ENCODE measurements at places on chromosomes 5 and 9.

GRCh38 chr5:171474230-171474813 lies 54.9 kb downstream of the FGF18 start:
- no peak for DNase-seq

GRCh38 chr9:127903557-127904475 lies 4.4 kb upstream of the ST6GALNAC6 start:
- peak; percentile 90 for DNase-seq

DNA sequence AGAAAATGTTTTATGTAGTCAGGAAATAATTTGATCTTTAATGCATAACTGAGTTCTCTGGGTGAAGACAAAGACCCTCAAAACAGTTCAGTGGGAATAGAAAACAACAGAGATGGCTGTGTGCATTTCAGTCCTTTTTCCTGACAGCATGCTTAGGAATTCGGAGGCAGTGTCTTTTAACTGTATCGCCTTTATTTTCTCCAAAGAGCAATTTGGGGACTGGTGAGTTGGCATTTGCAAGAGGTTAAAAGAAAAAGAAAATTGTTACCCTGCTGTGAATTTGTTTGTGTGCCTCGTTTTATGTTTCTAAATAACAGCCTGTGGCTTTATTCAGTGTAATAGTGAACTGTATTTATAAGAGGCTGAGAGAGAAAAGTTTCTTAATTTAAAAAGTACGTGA lies 227.8 kb upstream of the DMAC1 start:
- no peak for DNase-seq

DNA sequence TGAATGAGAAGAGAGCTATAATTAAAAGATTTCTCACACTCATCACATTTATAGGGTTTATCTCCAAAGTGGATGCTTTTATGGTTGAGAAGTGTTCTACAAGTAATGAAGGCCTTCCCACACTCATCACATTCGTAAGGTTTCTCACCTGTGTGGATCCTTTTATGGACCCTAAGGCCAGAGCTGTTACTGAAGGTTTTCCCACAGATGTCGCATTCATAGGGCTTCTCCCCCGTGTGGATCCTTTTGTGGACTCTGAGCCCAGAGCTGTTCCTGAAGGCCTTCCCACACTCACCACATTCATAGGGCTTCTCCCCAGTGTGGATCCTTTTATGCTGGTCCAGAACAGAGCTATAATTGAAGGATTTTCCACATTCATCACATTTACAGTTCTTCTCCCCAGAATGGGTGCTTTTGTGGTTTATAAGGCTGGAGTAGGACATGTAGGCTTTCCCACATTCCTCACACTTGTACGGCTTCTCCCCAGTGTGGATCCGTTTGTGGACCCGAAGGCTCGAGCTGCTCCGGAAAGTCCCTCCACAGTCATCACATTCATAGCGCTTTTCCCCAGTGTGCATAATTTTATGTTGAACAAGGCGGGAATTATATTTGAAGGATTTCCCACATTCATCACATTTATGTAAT lies 10.5 kb downstream of the ZFP62 start:
- peak; percentile 25 for DNase-seq

All from mesendoderm (in vitro differentiated cells).